Fibroblast of skin of right quadriceps (primary cell): ENCODE measurements at places on chromosomes 5 and 9.

DNA sequence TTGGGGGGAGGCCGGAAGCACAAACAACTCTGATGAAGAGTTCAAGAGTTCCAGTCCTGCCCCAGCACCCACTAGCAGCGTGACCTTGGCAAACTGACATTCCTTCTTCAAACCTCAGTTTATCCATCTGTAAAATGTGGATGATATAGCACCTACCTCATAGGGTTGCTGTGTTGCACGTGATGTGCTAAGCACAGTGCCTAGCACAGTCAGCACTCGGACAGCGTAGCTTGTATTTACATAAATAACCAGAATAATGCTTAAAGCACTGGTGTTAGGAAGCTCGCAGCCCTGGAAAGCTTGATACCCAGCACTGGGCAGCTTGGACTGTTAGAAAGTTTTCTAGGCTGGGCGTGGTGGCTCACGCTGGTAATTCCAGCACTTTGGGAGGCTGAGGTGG, 5.1 kb downstream of the PKN3 start:
- no peak for DNase-seq

GRCh38 chr9:98091735-98092612, 27.0 kb downstream of the TRIM14 start:
- peak; percentile 18 for DNase-seq

GRCh38 chr5:141475625-141476131, at the start of gene PCDHGC3:
Gene PCDHGC3 (plus strand): TSS chr5:141475966. CDS start chr5:141476117, 151 bp downstream.
- peak; percentile 97 for DNase-seq

DNA sequence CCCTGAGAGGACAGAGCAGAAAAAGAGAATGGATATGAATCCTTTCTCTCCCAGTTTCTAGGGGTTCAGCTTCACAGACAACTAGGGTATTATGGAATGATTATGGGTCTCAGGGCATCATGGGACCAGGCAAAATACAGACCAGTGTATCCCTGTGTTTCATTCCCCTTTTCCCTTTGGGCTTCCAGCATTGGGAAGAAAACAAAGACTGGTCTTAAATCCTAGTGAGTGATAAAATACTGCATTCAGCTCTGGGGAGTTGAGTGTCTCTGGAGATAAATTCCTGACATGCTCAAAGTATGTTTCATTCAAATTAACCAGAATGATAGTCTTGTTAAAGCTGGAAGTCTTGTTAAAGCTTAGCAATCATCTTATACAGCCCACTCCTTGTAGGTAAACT, 2.4 kb upstream of the POU4F3 start:
- peak; percentile 1 for DNase-seq

GRCh38 chr5:52898961-52899680, 90.0 kb upstream of the ITGA2 start:
- no peak for DNase-seq

DNA sequence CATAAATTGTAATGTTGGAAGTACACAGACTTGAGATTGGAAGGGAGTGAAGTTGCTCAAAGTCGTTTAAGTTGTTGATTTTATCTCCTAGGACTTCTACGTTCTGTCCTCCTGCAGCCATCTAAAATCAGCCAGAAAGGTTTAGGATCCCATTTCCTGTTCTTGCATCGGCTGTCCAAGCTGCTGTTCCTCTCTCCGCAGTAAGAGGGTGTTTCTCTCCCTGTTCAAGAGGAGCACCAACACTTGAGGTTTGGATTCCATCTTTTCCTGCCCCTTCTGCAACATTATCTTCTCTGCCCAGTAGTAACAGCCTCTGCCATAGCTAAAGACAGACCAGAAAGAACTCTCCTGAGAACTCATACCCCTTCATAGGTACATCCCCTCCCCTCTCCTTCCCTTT, 373.4 kb downstream of the GADD45G start:
- DNase-seq = peak; percentile 32

- DNase-seq = peak; percentile 54
Measured at GRCh38 chr5:89988998-89989655, 420.4 kb downstream of the CETN3 start.

- DNase-seq = no peak
Measured at GRCh38 chr5:17147617-17148016, 69.8 kb upstream of the BASP1 start.

DNA sequence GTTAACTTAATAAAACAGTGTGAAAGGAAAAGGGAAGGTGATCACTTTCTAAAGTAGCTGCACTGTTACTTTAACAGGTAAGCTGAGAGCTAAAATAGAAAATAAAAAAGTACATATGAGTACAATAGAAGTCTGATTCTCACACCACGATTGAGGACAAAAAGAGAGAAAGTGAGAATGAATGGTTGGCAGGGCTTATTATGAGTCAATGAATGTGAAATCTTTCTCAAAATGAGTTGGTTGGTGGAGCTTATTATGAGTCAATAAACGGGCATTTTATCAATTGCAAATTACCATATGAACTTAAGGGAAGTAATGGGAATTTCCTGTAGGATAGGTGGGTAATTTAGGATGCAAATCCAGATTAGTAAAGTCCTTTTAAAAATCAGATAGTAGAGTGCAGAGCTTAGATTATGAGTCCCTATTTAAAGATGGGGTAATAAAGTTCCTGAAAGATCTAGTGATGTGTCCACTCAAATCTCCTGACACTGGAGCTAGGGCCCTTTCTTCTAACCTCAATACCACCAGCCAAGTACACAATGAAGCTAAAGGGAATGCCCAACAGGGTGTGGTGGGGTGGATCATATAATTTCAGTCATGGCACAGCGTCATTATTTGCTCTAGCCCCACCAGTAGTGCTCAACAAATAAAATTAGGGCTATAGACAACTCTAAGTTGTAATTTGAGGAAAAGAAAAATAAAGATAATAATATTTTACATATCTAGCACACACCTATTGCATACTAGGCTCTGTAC, 21.1 kb upstream of the TLR4 start:
- no peak for DNase-seq

- no peak for DNase-seq
Measured at GRCh38 chr9:123952641-123953495, 22.9 kb upstream of the DENND1A start.

DNA sequence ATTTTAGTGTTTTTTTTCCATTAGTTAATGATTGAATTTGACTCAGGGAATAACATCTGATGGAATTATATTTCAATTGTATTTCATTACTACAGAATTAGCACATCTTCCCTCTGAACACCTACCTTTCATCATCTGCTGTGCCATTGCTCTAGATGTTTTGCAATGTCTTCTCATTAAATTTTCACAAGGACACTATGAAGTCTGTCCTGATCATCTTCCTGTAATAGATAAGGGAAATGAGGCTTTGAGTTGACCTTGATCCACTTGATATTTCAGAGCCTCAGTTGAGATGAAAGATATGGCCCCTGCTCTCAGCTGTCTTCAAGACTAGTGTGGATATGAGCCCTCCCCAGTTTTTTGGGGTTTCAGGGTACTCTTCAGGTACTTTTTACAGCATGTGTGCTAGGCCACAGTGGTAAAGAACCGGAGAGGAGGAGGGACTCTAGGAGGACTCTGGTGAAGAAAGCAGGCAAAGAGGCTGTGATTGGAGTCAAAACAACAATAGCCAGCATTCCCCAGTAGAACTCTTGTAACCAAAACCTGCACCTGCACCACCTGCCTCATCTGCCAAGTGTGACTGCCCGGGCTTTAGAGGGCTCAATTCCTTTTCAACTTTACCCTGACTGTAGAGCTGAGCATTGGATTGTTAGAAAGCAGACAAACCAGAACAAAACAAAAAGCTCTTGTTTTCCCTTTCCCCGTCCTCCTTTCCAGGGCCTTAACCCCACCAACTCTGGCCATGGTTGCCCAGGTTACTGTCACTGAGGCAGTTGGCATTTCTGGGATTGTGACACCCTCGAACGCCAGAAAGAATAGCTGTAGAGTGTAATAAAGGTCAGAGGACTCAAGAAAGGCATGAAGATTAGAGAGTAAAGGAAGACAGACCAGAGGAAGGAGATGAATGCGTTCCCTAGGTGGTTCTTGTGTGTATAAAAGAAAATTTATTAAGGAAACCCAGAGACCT, 56.3 kb downstream of the ERAP1 start:
- DNase-seq = no peak

GRCh38 chr5:155025895-155026294, 12.3 kb downstream of the KIF4B start:
- no peak for DNase-seq

DNA sequence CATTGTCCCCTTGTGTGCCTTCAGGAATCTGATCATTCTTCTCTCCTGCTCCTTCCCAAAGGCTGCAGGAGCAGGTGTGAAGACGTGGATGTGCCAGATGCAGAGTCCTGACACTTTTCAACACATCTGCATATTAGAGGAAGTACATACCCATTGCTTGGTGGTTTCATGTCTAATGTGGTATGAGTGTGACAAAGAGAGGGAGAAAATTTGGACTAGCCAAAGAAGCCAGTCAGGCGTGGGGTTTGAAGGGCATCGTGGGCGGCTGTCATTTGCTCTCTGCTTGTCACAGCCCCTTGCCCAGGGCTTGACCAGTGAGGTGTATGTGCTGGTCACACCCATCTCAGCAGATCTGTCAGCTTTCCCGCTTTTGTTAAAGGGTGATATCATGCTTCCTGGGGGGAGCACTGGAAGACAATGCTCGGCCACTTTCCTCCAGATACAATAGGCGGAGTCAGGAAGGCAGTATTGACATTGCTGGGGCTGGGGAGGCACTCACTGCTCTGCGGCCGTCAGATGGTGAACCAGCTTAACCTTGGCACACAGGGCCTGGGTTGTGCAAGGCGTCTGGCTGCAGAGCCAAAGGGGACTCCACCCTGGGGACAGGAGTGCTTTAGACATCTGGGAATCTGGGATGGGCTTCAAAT, 8.6 kb downstream of the TEK start:
- DNase-seq = no peak

GRCh38 chr5:151151263-151151660, 6.3 kb downstream of the ANXA6 start:
- no peak for DNase-seq
